ENCODE measurements at places on chromosomes 4 and X. TPM values are rescaled to one million over a fixed set of nuclear protein-coding genes. Genes with fewer than 3 reads are reported as not detected.

DNA sequence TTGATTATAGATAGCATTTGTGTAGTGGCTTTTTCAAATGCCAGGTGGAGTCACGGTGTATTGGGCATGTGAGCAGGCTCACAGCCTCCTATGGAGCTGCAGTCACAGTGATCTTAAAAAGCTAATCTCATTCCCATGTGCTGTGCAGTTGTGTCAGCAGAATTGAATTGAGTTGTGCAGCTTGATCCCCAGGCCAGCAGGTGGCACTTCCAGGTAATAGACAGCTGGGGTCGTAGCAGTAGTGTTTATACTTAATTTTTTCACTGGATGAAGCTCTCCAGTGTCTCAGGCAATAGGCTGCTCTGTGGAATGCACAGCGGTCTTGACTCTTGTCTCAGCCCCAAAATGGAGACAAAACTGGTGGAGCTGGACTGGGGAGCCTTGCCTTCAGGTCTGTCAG lies 1028.1 kb downstream of the SH3BGRL start:
- no peak for DNase-seq

The MGAT4D gene
- polyA plus RNA-seq: not detected

The GPR34 gene
- polyA plus RNA-seq: 8.1 TPM

DNA sequence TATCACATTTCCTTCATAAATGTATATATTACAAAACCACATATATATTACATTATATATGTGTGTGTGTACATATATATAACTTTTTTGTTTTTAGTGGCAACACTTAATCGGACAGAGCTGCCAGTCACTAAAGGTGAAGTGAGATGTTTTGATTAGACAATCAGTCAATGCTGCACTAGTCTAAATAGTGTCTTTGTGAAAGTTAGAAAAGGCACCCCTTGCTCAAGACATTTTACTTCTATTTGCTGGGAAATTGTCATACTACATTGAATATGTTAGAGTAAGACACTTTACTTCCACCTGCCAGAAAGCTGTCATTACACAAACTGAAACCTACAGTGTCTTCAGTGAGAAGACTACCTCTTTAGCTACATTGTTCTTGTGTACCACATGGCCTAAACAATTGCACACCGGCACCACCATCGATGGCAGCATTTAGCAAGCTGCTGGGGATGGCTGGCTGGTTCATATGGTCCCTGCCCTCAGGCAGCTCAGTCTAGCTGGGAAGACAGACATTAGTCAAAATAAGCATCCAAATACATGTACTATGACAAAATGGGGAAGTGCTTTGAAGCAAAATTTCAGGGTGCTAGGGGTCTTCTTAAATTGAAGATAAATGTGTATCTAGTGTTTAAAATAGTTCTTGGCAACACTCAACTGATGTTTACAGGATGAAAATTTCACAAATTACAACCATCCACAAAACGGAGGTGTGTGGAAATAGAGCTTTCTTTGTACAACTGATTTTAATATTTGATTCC lies 148.1 kb upstream of the GATB start:
- no peak for DNase-seq

DNA sequence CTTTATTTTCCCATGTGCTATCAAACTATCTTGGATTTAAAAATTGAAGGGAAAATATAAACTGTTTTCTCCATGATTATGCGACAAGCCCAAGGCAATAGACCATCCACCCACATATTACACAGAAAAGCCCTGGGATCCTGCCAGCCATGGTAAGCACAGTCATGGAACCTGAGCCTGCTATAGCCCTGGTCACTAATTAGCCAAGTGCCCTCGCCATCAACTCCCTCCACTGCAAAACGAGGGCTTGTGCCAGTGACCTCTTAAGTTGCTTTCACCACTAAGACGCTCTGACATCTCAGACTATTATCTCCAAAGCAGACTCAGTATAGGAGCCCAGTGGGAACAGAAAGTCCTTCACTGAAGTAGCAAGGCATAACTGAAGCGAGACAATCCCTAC lies 69.2 kb downstream of the NLGN4X start:
- DNase-seq: no peak

GRCh38 chr4:1367230-1367935 lies 20.4 kb downstream of the UVSSA start:
- DNase-seq: no peak

The FGFRL1 gene
- 20.7 TPM for polyA plus RNA-seq

The DCAF8L2 gene
- polyA plus RNA-seq: not detected

The LIMCH1 gene
- 106 TPM for polyA plus RNA-seq

DNA sequence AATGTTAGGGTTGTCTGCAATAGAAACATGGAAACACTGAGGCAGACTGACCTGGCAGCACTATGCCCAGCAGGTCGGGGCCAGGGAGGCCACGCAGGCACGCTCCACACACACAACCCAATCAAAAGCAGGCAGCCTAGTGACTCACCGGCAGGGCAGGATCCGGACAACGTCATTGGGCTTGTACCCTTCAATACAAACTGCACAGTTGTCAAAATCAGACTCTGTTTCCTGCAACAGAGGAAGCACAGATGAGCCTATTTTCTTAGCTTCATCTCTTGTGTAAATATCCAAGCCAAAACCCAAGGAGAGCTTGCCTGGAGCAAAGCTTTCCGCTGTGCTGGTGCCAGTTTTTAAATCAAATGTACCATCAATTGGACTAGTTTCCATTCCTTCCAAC lies 185.8 kb downstream of the RNF150 start:
- no peak for DNase-seq

DNA sequence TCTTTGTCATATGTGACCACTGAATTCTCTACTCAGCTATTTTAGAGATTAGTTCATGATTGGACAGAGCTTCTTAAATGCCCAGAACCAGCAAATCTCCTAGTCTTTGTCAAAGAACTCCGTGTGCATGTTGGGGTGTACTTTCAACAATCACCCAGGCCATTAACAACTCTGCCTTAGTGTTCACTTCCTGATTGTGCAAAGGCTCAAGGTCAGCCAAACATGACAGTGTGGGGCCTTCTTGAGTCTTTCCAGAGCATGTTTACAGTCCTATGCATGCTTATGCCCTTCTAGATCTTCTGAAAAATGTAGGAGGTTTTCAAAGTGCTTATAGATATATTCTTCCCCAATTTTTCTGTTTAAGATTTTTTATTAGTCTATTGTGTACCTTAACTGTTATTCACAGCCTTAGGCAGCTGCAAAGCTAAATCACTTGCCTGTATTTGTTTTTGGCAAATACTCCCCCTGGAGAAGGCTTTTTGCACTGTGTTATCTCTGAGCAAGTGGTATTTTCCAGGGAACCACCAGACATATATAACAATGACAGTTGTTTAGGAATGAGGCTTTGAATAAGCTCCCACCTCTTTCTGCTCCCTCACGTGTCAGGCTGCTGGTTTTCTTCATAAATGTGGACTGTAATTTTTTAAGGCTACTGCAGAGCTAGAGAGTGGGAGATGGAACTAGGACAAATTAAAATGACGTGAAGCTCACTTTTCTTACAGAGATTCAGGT lies 24.0 kb upstream of the DRP2 start:
- DNase-seq: no peak

GRCh38 chr4:147284935-147285334 lies 196.0 kb upstream of the EDNRA start:
- no peak for DNase-seq

The GLOD5 gene
- 1.2 TPM for polyA plus RNA-seq

DNA sequence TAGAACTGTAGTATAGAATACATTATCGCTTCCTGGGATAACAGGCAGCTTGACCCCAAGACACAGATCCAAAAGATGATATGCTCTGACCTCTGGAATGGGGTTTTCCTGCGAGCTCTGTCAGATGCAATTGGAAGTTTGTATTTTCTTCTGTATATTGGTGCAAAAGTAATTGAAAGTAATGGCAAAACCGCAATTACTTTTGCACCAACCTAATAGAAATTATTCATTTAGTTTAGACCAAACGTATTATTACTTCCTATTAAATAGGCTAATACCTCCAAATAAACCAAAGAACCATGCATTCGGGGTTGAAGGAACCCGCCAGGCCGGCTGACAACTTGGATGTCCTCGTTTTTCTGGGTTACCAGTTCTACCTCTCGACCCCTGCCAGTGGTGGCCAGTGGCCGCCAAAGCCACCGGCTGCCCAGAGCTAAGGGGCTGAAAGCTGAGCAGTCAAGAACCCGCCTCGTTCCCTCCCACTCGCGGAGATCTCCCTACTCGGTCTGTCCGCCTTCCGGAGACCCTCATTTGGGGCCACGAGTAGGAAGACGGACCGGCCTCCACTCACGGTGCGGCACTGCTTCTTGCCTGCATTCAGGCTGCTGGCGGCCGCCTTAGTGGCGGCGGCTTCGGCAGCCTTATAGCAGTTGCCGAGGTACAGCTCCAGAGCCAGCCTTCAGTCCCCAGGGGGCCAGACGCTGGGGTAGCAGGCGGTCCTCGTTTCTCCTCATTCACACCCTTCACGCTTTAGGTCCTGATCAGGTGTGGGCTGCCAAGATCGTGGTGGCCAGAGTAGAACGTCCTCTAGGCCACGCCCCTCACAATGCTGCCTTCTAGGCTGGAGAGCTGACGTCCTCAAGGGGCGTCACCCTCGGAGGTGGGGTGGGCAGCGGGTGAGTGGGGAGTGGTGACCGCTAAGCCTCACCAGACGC lies 121.9 kb downstream of the RBMX2 start:
- DNase-seq: peak; percentile 8

- DNase-seq: no peak
These were observed 59.0 kb downstream of the REELD1 start for GRCh38 chr4:146273204-146273901.

The NLGN4X gene
- 2.6 TPM for polyA plus RNA-seq

DNA sequence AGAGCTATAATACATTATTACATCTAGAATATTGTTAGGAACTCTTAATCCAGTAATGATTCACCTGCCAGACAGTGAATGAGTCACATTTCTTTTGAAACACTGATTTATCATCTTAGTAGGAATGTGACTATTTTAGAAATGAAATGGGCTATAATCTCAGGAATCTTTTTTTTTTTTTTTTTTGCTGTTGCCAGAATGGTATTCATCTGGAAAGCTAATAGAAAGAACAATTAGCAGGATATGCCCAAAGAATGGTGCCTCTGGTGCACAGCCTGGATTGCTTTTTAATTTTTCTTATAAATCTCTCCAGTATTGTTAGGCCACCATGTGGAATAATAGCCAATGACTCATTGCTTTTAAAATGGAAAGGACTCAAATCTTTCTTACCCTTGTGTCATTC lies 181.1 kb upstream of the SMIM31 start:
- DNase-seq: no peak

GRCh38 chrX:10761447-10761846 lies 141.1 kb upstream of the MID1 start:
- DNase-seq: no peak

DNA sequence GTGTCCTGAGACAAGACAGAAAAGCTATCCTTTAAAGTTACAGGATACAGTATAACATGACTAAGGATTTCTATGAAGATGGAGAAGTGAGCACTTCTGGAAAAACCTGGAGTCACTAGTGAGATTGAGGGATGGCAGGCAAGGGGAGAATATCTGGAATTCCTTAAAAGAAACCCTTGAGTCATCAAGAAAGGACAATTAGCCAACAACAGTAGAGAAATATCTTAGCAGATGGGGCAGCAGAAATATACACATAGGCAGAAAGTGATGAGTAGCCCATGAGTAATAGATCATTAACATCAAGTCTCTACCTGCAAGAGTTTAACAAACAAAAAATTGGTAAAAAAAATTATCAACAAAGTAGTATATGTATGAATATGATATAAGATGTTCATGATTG lies 858.8 kb upstream of the FRG1 start:
- no peak for DNase-seq

The H2BW1 gene
- not detected for polyA plus RNA-seq

GRCh38 chr4:70783096-70783495 lies 56.6 kb downstream of the GRSF1 start:
- peak; percentile 39 for DNase-seq

DNA sequence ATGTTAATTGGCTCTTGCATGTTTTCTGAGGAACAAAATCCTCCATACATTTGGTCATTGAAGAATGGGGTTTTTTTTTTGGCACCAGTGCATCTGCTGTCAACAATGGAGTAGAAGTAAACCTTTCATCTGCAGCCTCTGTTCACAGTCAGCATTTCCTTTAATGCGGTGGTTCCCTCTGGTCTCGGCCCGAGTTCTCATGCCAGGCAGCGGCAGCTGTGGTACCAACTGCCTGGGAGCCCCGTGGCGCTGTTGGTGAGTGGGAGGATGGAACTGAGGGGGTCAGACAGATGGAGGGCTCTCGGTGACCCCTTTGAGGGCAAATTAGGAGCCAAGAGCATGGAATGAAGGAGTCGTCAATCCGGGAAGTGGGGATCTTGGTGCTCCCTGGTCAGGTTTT lies 114.7 kb downstream of the AFF1 start:
- DNase-seq: no peak

- DNase-seq: no peak
These were observed 322.6 kb upstream of the MAOA start for GRCh38 chrX:43333543-43333942.

The TLL1 gene
- 2.9 TPM for polyA plus RNA-seq

DNA sequence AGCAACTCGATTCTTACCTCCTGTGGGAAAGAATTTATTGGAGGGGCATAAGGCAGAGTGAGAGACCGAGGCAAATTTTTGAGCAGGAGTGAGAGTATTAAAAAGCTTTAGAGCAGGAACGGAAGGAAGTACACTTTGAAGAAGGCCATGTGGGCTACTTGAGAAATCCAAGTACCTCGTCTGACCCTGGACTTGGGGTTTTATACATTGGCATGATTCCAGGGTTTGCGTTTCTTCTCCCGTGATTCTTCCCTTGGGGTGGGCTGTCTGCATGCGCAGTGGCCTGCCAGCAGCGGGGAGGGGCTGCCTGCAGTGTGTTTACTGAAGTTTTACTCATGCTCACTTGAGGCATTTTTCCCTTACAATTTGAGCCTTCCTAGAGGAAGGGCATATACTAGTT lies 3.4 kb downstream of the GALNT7 start:
- DNase-seq: no peak

The PABPC1L2A gene
- polyA plus RNA-seq: not detected

GRCh38 chr4:38136604-38137003 lies 176.4 kb downstream of the PTTG2 start:
- no peak for DNase-seq

DNA sequence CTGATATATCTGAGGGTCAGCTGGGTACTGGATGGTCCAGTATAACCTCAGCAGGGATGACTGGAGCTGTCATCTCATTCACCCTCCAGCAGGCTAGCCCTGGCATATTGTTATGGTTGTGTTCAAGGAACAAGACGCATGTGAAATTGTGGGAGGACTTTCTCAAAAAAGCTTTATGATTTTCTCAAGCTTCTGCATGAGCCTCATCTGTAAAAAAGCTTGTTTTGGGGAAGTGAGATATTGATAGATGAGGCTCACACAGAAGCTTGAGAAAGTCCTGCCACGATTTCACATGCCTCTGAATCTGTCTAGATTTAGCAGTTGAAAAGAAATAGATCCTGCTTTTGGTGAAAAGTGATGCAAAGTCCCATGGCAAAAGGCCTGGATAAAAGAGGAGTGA lies 93.4 kb downstream of the SPCS3 start:
- DNase-seq: no peak

The LYAR gene
- polyA plus RNA-seq: 20.6 TPM

GRCh38 chr4:130080872-130081451 lies 985.0 kb downstream of the C4orf33 start:
- DNase-seq: no peak

GRCh38 chr4:3836756-3837601 lies 70.8 kb downstream of the ADRA2C start:
- no peak for DNase-seq
